HuH-7 (cell line): ENCODE measurements at places on chromosomes 4 and X.
A peak's percentile ranks its signal among the peaks of the same experiment; 100 is the strongest.

DNA sequence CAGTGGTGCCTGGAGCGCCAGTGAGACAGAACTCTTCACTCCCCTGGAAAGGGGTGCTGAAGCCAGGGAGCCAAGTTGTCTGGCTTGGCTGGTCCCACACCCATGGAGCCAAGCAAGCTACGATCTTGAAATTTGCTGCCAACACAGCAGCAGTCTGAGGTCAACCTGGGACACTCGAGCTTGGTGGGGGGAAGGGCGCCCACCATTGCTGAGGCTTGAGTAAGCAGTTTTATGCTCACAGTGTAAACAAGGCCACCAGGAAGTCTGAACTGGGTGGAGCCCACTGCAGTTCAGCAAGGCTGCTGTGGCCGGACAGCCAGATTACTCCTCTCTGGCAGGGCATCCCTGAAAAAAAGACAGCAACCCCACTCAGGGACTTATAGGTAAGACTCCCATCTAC, 149.5 kb downstream of the EDA2R start:
- DNase-seq = no peak

GRCh38 chr4:62448911-62449310, 1248.8 kb downstream of the ADGRL3 start:
- DNase-seq = no peak

DNA sequence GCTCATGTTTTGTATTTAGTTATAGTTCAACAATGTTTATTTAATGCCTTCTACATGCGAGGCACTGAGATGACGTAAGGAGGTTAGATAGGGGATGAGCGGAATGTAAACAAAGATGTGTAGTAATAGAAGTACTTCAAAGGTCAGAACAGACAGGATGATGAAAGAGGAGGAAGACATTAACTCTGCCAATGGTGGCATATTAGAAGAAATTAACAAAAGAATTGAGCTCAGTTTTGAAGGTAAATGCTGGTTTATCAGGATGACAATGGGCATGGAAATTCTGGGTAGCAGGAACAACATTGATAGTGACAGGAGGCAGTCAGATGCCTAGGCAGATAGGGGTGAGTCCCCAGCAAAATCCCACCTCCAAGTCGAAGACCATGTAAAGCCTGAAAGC, 62.3 kb upstream of the PGRMC2 start:
- peak; percentile 4 for DNase-seq

- DNase-seq = peak; percentile 20
Observed at GRCh38 chr4:138897811-138898226, 117.8 kb upstream of the NOCT start.

GRCh38 chr4:16292585-16292984, 66.3 kb upstream of the TAPT1 start:
- DNase-seq = no peak

DNA sequence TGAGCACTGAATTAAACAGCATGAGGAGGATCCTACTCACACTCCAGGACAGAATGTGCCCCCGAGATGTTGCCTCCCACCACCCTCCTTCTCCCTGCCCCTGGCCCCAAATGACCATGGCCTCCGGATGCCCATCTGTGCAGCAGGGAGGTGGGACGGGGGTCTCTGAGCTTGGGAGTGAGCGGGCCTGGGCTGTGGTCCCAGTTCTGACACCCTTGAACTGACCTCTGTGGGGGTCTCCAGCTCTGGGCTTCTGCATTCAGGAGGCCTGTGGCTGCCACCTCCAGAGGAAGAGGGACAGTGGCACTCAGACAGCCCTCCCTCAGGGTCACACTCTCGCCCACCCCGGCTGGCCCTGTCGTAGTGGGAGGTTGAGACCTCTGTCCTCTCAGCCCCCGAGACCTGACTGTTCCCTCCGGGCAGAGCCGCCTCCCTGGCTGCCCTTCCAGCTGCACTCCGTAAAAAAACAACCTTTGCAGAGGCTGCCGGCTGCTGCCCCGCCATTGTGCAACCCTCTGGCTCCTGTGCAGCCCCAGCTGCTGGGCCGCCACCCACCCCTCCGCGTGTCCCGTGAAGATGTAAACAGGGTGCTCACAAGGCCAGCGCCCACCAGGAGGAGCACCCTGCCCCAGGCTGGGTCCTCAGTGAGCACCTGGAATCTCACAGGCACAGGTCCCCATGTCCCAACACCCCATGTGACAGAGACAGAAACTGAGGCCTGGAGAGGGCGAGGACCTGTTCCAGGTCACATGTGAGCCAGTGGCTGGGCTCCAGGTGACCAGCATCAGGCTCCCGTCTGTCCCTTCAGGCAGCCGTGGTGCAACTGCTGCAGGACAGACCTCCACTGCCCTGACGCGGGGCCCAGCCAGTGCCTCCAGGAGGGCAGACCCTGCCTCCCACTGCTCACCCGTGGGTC, 39.6 kb downstream of the HTRA3 start:
- no peak for DNase-seq

GRCh38 chrX:19225909-19226308, 103.6 kb upstream of the ADGRG2 start:
- no peak for DNase-seq

DNA sequence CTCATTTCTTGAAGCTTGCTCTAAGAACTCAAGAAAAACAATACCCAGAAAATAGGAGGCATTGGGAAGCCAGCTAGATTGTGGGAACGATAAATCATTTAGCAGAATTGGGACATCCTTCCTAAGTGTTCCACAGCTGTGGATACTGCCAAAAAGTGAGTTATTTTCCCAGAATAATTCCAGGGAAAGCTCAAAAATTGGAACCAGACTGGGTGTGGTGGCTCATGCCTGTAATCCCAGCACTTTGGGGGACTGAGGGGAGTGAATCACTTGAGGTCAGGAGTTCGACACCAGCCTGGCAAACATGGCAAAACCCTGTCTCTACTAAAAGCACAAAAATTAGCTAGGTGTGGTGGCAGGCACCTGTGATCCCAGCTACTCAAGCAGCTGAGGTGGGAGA, 68.2 kb upstream of the GK2 start:
- no peak for DNase-seq

- DNase-seq = no peak
Observed at GRCh38 chrX:142156567-142156966, 48.5 kb downstream of the MAGEC2 start.

- no peak for DNase-seq
Observed at GRCh38 chrX:52363247-52363883, 5.5 kb upstream of the XAGE2 start.

DNA sequence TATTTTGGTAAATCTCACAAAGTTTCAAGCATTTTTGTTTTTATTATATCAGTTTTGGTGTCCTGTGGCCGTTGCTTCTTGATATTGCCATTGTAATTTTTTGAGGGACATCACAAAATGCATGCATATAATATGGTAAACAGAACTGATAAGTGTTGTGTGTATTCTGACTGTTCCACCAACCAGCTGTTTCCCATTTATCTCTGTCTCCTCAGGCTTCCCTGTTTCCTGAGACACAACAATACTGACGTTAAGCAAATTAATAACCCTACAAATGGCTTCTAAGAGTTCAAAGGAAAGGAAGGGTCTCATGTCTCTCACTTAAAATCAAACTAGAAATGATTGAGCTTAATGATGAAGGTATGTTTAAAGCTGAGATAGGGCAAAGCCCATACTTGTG, 40.0 kb downstream of the UGT2B10 start:
- DNase-seq = no peak

DNA sequence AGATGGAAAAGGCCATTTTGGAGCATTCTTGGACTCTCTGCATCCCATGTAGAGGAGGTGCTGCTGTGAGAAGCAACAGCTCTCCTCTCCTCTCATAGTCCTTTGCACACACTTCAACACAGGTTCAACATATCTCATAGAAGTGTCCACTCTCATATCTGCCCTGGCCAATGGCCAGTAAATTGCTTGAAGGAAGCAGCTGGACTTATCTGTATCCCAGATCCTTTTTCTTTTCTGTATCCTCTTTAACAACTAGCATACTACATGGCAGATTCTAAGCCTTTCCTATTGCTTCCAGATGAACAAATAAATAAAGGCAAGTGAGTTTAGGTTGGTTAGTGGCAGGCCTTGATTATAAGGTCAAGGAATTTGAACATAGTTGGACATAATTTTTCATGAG, 122.0 kb downstream of the HS6ST2 start:
- DNase-seq = no peak

- peak; percentile 26 for DNase-seq
Observed at GRCh38 chr4:157514711-157515110, 294.2 kb downstream of the GRIA2 start.
